D721Med (cell line): ENCODE measurements at places on chromosomes 1 and 21.

DNA sequence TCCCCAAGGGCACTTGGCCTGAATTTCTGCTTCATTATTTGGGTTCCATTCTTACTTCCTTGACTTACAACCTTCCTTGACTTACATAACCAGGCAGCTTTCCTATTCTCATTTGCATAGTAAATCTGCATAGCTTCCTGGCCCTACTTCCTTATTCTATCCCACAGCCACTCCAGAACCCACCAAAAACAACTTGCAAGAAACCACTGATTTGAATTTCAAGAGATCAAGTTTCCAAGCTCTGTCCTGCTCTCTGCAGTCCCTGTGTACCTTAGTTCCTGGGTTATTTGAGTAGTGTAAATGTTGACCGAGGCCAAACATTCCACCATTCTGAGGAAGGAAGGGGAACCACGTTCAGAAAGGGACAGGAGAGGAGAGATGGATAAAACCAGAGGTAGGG is 603.3 kb downstream of the PTPRC start:
- no peak for DNase-seq

GRCh38 chr1:232662910-232663309 is 33.0 kb upstream of the SIPA1L2 start:
- DNase-seq: no peak

DNA sequence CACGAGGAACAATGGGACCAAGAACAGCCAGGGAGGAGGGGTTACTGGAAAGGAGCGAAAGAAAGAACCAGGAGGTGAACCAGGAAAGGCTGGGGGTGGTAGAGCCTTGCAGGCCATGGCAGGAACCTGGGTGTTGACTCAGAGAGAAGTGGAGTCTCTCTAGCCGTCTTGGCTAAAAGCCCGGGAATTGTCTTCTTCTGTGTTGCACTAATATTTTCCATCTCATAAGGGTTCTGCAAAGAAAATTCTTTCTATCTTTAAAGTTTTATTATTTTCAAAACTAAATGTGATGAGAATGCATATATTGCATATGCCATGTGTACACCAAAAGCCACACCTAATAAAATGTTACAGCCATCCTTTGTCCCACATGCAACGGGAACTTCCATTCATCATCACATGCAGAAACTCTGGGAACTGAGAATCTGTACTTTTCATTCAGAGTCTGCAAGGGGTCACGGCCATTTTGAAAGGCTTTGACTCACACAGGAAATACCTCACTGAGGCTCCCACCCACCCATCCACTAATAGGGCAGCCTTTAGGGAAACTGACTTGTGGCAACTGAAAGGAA is 38.0 kb downstream of the ERG start:
- no peak for DNase-seq

DNA sequence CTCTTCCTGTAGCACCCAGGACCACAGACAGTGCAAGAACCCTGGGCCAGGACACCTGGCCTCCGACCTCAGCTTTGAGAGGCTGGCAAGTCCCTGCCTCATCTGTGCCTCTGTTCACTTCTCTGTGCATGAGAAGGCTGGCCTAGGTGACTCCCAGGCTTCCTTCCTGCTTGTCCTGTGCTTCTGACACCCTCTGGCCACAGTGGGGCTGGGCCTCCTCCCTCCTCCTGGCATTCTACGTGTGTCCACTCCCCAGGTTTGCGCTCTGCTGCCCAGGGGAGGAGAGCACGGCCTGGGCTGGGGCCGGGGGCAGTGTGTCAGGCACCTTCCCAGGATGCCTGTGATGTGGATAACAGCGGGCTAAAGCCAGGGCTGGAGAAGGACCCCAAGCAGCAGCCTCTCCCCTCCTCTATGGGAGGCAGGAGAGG is 30.3 kb upstream of the PKP1 start:
- DNase-seq: no peak

DNA sequence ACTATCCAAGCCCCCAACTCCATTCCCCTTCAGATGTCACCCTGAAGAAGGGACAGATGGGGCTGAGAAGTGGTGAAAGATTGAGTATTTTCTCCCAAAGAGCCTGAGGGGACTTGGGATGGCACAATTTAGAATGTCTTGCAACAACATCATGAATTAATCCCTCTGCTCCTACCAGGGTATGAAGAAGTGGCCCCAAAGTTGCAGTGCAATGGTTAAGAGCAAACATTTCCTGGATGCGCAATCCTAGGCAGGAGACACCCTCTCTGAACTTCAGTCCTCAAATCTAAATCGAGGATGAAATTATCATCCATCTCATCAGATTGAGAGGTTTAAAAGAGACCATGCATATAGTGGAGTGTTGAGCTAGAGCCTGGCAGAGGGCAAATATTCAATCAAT is 28.6 kb upstream of the CITED4 start:
- no peak for DNase-seq

- no peak for DNase-seq
Measured at GRCh38 chr1:112818990-112819689, 104.0 kb upstream of the PPM1J start.

DNA sequence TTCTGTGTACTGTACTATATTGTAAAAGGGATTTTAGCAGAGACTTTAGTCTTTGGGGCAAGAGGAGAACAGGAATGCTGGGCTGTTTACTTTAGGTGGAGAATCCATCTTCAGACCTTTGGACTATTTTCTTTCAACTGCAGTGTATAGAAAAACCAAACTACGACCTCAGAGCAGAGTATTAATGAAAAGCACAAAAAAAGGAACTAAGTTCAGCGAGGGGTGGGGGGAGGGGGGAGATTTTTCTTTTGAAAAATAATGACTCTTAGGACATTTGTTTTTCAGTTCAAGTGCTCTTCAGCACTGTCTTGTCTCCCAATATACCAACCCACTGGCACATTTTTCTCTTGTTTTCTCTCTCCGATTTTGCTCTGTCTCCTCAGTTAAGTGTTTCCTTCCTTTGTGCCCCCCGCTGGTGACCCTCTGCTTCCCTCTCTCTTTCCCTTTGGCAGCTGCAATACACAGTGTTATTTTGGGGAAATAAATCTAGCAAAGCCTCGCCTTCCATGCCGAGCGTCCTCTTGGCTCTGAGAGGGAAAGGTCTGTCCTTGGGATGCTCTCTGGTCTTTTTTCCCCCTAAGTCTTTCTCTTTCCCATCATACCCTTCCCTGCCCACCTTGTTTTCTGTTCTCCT is 44.8 kb downstream of the ACP6 start:
- no peak for DNase-seq

DNA sequence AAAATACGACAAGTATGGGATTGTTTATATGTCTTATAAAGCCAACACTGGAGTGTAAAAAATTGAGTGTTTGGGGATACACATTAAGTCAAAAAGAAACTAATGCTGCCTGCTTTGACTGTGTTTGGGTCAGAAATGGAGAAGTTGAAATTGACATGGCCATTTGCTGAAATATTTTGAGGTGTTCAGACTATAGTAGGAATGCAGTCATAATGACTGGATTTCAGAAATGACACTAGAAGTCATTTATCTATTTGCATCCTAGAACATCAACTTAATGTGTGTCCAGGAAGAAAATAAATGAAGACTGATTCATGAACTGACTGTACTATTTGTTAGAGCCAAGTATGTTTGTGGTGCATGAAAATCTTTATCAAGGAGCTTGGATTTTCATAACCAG is 28.4 kb downstream of the RASAL2 start:
- DNase-seq: no peak
